ENCODE measurements at places on chromosomes 13 and 19.

GRCh38 chr19:12325690-12326089 is 7.7 kb downstream of the ZNF563 start:
- DNase-seq: no peak

GRCh38 chr19:11446652-11447301 is 11.3 kb downstream of the PRKCSH start:
- DNase-seq: no peak

- DNase-seq: no peak
Measured at GRCh38 chr13:99305158-99305557, 2.0 kb downstream of the GPR183 start.

GRCh38 chr19:2797280-2797679 is 12.0 kb downstream of the THOP1 start:
- no peak for DNase-seq

DNA sequence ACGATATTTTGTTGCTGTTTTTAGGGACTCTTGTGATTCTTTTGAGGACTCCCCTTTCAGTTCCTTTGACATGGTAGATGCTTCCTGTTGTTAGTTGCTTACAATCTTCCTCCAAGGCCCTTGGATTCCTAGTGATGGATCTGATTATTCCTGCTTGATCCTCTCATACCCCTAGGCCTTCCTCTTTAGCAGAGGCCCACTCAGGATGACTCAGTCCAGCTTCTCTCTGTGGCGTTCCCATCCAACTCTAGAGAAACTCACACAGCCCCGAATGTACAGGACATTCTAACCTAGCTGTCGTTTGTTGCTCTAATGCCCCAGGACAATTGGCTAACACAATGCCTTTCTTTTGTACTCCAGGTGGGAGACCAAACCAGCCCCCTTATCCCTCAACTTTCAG is 191.4 kb downstream of the POSTN start:
- no peak for DNase-seq

DNA sequence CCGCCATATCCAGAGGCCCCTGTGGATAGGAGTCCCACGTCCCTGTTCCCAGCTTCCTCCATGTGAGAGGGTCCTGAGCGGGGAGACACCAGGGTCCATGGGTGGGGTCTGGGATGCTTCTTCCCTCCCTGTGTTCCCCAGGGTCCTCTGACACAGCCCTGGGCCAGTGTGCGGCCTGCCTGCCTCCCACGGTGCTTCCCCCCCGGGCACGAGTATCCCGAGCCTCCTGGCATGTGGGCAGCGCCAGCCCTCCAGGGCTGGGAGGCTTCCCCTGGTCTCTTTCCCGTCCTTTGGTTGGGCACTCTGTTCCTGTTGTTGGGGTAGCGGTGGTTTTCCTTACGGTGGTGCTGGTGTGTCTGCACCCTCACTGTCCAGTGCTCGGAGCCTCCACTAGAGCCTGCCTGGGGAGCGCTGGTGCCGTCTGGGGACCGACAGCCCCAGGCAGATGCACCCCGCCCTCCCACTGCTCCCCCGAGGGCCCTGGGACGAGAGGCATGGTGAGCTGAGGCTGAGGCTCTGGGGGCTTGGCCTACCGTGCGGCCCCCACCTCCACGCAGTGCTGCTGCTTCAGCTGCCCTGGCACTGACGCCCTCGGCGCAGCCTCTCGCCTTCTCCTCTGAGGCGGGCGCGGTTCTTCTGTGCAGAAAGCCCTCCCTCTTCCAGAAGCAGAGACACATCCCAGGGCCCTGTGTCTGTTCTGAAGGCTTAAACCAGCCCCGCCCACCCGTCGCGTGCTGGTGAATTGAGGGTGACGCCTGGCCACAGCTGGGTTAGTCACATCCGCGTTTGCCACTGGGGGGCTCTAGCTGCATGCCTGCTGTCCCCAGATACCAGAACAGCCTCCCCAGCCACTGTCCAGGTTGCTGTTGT is 27.9 kb downstream of the PLEKHJ1 start:
- no peak for DNase-seq

GRCh38 chr13:104577071-104577815 is 1511.0 kb upstream of the SLC10A2 start:
- no peak for DNase-seq

DNA sequence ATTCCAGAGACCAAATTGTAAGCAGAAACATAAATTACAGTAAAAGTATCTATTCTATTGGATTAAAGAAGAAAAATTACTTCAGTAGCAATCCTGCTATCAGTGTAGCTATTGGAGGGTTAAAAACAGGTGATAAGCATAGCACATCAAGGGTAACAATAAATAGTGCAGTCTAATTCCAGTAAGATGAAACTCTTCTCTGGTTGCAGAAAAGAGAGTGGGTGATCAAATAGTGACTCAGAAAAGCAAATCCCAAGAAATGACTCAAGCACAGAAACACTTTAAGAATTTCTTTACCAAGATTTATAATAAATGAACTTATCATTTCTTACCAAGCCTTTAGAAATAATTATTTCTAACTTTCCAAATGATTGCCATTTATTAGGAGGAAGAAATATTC is 135.7 kb downstream of the LMO7 start:
- no peak for DNase-seq

All from SK-N-DZ (cell line).